ENCODE measurements at places on chromosomes 2 and 18.

DNA sequence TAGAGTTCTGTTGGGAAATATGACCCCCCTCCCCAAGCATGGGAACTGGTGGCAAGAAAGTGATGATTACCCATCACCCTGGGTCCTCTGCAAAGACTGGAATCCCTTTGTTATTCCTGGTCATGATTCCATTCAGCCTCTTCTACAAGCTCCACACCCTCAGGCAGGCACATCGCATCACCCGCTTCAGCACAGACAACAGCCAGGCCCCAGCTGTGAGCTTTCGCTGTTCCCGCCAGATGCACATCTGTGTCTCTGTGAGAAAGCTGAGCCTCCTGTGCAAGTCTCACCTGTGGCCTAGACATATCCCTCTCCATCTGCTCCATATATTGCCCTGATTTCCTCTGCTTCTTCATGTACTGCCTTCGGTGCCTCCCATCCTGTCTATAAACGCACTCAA, 368.0 kb upstream of the RAB6C start:
- no peak for DNase-seq

- no peak for DNase-seq
These were observed 43.3 kb downstream of the LONRF2 start for GRCh38 chr2:100278986-100279385.

DNA sequence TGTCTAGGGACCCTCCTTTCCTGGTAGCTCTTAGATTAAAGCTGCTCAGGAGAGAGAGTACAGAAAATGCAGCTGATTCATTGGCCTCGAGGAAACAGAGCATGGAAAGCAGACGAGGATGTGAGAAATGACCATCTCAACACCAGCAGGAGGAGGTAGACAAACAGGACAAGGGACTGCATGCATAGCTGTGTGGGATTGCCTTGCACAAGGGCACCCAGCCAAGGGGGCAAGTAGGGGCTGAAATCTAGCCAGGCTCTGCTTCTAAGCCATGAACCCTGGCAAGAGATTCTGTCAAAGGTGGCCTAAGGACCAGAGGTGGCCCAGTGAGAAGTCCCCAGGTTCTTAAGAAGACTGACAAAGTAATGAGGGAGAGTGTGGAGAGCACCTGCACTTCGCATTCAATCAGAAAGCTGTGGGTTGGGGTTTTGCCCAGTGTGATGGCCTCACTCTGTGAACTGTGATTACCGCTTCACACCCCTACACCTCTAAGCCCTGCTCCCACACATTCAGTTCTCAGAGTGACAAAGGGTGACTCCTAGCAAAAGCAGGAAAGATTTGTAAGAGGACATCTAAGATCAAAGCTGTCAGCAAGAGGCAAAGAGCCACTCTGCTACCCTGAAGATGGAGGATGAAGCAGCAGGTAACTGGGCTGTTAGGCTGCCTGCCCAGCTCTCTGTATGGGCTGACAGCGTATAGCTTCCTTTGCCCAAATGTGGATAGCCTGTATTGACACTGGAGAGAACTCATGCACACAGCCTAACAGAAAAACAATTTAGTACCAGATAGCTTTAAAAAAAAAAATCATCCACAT, 151.3 kb upstream of the PELI1 start:
- no peak for DNase-seq

- no peak for DNase-seq
These were observed 127.2 kb downstream of the ANKRD44 start for GRCh38 chr2:197183355-197183754.

GRCh38 chr18:44682201-44682870, 1.6 kb downstream of the SETBP1 start:
- DNase-seq, result no peak

DNA sequence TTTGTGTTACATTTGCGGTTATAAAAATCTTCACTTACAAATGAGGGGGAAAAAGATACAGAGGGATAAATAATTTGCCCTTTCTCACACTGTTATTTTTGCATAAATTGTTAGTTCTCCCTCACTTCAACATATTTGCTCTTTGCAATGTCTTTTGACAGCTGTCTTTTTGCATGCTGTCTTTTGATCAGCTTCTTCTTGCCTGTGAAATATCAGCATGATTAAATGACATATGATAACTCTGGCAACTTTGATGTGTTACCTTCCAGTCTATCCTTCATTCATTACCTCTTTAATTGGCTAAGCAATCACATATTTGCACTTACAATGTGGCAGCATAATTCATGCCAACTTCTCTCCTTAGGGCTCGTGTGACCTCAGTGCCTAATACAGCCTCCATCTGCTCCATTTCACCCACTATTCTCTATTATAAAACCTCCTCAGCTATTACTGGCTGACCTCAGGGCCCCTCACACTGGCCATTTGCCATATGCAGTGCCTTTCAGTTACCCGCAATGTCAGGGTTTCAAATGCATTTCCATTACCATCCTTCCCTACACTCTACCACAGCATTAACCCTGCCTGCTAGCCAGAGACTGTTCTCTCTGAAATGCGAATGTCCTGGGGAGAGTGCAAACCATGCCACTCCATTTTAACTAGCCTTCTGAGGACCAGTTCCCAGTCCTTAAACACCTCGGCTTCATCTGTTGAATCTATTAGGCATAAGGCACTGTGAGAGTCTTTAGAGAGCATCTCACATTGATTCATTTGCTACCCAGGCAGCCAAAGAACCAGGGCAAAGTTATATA, 1056.6 kb upstream of the CHAC2 start:
- no peak for DNase-seq

- no peak for DNase-seq
These were observed 201.5 kb downstream of the LPIN1 start for GRCh38 chr2:11947956-11948355.

DNA sequence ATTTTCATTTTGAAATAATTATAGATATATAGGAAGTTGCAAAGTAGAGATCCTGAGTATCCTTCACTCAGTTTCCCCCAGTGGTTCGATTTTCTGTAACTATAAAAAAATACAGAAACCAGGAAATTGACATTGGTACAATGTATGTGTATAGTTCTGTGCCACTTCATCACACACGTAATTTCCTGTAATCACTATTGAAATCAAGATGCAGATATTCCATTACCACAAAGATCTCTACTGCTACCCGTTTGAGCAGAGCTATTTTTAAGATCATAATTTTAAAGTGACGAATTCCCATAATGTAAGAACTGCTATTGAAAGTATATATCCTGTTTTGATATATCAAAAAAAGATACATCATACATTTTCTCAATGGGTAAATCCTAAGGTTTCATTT, 142.3 kb downstream of the BABAM2 start:
- no peak for DNase-seq
